Fibroblast of skin of back (primary cell): ENCODE measurements at places on chromosomes 13 and 19.

GRCh38 chr13:33845572-33846302, 27.8 kb downstream of the RFC3 start:
- DNase-seq, result no peak

DNA sequence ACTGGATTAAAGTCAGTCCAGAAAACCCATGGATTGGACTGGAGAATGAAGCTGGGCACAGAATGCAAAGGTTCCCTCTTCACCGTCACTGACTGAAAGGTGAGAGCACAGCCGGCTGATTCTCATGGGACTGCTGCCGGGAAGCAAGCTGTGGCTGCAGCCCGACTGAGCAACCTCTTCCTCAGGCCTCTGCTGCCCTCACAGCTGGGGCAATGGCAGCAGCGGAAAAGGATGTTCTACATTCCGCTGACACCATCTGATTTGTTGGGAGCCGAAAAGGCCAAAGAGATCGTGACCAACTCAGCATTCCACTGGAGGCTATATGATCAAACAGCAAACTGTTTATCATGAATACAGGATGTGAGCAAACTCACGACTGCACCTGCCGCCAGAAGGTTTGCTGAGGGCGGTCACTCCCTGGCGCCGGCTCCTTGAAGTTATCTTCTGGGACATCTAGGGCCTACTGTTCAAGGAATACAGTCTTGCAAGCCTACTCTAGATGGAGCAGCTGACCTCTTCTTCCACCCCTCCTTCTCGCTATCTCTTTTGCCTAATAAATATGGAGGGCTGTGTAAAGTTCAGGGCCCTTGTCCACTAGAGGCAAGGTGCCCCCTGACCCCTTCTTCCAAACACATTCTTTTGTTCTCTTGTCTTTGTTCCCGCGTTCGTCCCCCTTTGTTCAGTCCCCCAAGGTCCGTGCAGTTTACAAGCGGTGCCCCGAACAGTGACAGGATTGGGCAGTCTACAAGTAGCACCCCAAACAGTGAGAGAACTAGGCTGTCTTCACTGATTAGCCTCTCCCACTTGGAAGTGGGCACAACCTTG, 19.6 kb upstream of the SIGLEC6 start:
- DNase-seq, result no peak

DNA sequence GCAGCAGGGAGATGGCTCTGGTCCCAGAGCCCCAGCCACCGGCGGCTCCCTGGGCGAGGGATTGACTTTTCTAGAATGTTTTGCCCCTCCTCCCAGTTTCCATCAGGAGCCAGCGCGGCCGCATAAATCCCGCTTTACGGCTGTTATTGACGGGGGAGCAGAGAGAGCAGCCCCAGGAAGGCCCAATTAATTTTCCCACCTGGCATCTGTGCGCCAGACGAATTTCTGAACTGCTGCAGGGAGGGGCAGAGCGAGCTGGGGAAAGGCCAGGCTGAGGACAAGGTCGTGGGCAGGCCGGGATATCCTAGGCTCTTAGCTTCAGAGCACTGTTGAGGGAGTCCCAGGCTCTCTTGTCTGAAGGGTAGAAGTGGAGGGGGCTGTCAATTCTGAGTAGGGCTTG, 24.7 kb downstream of the ZNRF4 start:
- DNase-seq, result no peak

DNA sequence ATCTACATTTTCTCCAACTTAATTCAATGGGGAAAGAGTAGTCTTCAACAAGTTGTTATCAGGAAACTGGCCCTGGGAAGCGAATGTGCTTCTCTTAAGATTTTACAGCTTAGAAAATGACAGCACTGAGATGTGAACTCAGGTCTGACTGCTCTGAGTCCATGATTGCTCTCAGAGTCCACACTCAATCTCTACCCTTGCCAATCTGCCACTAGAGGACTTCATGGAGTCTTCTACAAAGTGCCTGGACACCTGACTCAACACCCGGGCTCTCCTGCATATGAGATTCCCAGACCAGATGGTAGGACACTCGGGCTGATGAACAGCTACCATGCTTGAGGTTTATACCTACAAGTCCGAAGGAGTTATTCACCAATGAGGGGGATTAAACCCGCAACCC, 74.8 kb downstream of the ABCC4 start:
- no peak for DNase-seq

DNA sequence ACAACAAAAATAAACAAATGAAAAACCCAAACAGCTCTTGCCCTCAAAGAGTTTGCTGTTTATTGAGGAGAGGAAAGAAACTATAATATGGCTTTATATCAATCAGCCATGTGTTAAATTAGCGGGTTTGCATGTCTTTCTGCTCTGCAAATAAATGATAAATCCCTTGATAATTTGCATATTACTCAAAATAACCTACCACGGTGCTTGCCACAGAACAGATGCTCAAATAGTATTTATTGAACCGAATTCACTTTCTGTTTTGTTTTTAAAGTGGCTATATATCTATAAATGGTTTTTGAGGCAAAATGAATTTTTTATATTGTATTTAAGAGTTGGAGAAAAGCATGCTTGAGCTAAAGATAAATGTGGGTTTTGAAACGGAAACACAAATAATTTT, 428.1 kb downstream of the ITGBL1 start:
- no peak for DNase-seq

GRCh38 chr19:46303322-46303690, 6.5 kb downstream of the HIF3A start:
- no peak for DNase-seq

DNA sequence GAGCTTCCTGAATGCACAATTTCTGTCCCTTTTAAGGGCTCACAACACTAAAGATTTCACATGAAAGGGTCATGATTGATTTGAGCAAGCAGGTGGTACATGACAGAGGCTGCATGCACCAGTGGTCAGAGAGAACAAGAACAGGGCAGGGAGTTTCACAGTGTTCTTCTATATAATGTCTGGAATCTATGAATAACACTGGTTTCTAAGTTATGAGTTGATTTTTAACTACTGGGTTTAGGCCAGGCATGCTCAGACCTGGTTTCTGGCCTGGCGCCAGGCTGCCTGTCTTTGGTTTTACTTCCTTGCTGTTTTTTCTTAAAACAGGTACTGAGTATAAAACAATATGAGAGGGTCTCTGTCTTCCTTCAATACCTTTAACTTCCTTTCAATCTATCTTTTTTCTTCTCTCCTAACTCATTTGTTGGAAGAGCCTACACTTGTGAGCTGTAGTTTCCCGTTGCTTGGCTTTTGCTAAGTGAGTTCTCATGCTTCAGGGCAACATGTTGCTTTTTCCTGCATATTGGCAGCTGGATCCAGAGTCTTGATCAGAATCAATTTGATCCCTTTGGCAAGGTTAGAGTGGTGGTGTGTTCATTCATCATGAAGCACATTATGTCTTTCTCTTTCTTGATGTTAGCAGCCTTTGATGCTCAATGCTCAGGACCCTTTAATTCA, 38.5 kb upstream of the FGF14 start:
- no peak for DNase-seq

DNA sequence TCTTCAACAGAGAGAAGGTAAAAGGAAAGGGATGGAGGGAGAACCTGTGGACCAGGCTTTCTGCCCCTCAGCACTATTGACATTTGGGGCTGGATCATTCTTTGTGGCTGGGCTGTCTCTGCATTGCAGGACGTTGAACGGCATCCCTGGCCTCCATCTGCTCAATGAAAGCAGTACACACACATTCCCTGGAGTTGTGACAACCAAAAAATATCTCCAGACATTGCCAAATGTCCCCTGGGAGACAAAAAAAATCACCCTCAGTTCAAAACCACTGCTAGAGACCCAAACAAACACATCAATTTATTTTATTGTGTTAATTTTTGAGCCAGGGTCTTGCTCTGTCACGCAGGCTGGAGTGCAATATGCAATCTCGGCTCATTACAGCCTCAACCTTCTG, 43.3 kb downstream of the INSR start:
- peak; percentile 33 for DNase-seq

GRCh38 chr19:50377517-50377916, 1.3 kb downstream of the NR1H2 start:
- DNase-seq, result no peak

DNA sequence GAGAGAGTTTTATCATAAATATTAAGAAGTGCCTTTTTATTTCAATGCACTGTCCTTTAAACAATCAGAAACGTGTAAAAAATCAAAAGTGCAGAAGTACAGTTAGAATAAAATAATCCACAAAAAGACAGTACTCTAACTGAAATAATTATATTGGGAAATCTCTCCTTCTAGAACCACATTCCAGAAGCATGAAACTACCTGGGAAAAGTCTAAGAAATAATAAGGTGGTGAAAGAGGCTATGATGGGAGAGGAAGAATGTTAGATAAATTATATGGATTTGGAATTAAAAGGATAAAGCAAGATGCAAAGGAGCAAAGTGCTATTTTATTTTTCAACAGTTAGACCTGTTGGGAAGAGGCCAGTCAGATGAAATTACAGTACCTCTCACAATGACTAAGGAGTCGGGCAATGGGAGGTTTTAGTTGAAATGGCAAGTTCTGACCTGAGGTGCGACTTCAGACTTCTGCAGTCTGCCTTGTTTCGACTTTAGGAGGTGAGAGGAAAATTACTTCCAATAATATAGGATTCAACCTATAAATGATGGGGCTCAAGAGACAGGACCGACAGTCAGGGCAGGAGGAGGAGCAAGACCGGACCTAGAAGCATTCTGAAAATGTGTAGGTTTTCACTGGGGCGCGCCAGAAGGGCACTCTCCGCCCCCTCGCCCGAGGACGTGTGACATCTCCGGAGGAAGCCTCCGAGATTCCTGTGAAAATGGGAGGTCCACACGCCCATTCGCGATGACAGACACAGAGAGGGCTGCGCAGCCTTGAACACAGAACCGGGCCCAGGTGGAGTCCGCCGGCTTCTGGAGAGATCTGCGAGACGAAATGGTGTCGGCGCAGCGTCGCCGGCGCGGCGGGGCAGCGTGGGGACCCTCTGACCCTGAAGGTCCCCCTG, 717 bp downstream of the SPRYD7 start:
- DNase-seq, result peak; percentile 84

DNA sequence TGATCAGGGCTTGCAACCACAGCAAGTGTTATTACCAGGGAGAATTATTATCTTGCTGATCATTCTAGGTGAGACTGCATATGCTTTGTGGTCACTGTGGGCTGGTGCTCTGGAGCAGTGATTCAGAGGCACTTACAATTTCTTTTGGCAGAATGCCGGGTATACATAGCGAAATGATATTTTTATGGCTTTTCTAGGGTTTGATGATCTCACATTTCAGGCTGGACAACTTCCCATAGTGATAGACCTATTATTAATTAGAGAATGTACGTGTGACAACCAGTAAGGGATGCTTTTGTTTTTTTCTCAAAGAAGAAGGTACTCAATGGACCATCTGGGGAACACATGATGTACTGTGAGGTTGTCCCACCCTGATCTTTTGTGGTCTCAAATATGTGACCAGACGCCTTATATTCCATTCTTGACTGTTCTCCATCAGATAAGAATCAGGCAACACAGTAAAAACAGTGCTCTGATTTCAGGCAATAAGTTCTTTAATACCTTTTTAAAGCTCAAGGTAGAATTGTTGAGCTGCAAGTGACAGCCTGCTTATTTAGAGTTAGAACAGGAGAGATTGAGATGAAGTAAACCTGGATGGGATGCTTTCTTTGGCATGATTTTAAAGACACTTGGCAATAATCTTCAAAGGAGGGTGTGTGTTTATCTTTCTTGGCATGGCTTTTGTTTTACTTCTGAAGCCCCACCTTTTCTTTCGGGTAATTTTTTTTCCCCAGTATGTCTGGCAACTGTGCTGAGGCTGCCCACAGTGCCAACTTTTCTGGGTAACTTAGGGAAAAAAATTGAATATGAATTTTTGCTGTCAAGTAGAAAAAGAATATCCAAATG, 27.4 kb upstream of the SCEL start:
- peak; percentile 76 for DNase-seq

DNA sequence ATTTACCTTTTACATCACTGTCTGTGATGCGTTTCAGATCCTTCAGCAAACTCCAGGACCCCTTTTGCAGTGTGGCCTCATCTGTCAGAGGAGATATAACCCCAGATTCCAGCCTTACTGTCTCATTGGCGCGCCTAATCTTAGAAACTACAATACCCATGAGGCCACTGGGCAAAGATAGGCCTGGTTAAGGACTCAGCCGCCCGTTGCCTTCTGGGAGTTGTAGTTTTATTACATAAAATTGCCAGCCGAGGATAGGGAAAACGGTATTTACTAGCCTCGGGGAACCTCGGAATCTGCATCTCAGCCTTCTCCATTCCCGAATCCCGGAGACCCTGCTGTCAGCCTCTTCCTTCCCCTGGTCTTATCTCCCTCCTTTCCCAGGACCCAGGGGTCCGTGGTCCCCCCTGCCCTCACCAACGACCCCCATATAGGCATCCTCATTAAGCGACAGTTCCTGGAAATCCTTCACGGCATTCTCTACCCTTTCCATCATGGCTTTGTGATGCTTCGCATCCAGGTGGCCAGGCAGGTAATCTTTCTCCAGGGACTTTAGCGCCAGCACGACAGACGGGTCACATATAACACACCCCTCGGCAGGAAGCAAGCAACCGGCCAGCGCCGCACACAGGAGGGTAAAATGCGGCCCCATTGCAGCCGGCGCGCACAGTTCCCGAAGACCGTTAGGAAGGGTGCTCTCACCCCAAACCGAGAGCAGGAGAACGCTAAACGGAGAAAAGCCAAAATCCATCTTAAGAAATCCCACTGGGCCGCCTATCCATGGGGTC, 1.3 kb downstream of the IZUMO1 start:
- peak; percentile 71 for DNase-seq

GRCh38 chr19:42555801-42556200, 27.5 kb upstream of the CEACAM1 start:
- DNase-seq, result no peak

DNA sequence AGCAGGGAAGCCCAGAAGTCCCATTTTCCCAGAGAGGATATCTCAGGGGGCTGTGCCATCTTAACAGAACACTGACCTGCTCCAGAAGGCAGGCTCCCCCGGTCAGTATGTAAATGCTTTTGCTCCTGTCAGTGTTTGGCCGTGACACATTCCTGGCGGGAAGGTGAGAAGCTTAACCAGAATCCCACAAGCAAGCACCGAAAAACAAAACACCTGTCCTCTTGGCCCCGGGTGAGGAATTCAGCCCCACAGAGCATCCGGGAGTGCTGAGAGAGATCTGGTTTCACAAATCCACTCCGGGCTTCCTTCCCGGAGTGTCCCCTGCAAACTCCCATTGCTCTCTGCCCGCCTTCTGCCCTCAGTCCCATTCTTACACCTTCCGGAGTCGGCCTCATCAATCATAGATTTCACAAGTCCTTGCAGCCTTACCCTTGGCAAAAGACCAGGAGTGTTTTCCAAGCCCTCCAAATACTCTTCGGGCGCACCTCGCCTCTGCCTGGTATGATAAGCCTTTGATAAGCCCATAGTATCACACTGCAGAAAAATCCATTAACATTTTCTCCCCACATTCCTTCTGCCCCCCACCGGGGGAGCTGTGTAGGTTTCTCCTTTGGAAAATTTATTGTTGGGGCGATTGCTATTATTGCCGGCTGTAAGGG, 12.2 kb downstream of the TPM4 start:
- no peak for DNase-seq

DNA sequence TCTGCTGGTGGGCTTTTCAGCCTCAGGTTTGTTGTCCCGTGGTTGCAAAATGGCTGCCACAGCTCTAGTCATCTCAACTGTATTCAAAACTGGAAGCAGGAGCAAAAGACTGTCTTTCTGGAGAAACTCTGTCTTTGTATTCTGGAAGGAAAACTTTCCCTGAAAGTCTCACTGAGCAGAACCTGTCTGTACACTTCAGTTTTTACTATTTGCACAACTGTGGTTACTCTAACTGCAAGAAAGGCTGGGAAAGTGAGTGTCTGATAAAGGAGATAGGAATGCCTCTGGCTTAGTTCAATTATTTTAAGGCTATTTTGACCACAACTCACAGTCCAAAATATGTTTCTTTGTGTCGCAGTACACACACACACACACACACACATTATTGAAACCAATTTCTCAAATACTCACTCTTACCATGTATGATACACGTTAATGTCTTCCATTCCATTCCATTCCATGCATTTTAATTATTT, 49.7 kb upstream of the EHD2 start:
- DNase-seq, result peak; percentile 96
